ENCODE measurements at places on chromosomes 12 and 14. TPM values are rescaled to one million over a fixed set of nuclear protein-coding genes. Genes with fewer than 3 reads are reported as not detected.

DNA sequence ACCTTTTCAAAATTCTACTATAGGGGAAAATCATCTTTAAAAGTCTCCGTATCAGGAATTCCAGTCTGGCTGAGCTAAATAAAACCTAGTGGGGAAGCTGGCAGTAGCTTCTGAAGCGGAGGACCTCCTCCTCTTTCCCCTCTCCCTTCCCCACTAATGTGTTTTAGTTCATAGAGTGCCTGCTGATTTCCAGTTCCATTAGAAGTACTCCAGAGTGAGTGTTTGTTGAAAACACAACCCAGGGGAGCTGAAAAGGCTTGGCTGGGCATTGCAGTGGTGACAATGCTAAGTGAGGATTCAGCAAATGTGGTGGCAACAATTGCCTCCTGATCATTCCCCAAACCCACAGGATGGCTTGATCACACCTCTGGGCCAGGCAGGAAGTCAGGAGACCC lies 144.2 kb upstream of the FRMD6 start:
- no peak for DNase-seq

The SERPINA5 gene
- 13.2 TPM for polyA plus RNA-seq

DNA sequence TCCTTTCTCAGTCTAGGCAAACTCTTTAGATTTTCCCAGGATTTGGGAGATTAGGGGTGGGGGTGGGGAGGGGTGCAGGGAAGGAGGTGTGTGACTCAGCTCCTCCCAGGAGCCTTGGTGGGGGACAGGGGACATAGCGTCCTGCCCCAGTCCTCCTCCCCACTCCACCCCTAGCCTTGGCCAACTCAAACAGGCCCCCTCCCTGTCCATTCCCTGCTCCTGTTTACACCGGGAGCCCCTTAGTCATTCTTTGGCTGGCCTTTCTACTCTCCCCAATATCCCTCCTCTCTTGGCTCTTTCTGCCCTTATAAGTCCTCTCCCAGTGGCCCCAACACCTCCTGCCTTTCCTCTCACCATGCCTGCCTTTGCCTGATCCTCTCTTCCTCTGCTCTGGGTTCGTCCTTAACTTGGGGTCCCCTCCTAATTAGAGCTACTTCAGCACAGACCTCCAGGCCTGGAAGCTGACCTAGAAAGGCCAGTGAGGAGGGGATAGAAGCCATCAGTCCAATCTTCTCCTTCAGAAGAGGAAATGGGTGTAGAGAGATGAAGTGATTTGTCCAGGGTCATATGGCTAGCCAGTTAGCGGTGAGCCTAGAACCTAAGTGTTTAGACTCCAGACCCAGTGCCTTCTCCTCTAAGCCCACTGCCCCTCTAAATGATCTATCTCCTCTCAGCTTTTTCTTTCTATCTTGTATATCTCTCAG lies 2.3 kb upstream of the ITGA5 start:
- DNase-seq, result no peak

- DNase-seq, result no peak
Measured at GRCh38 chr14:38948171-38948570, 154.9 kb downstream of the SEC23A start.

The KCNH3 gene
- polyA plus RNA-seq, result 4.8 TPM

- no peak for DNase-seq
Measured at GRCh38 chr14:39456702-39457250, 24.5 kb upstream of the FBXO33 start.

The MBD6 gene
- polyA plus RNA-seq, result 44.8 TPM

- DNase-seq, result no peak
Measured at GRCh38 chr14:75453817-75454434, 26.1 kb downstream of the JDP2 start.

DNA sequence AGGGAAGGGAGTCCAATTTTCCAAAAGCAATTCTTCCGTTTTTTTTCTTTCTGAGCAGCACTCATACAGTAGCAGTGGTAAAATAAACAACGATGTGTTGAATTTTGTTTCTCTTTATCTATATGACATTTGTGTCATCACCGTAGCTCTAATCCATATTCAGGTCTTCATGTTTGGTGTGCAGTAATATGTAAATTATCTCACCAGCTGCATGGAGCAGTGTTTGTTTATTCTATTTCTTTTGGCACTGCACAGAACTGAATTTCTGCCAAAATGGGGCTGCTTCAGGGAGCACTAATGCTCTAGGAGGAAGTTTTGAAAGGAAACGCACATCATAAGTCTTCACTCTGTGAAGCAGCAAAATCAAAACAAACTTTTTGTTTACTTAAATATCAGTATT lies 130.0 kb upstream of the NPAS3 start:
- peak; percentile 47 for DNase-seq

GRCh38 chr12:4302881-4303280 lies 18.1 kb upstream of the TIGAR start:
- no peak for DNase-seq

- DNase-seq, result no peak
Measured at GRCh38 chr12:116385486-116386217, 108.2 kb upstream of the MED13L start.

The IL26 gene
- not detected for polyA plus RNA-seq

All from right renal cortex interstitium (tissue), 3 donors.